Posterior vena cava (tissue), 2 donors: ENCODE measurements at places on chromosomes 13 and 19. TPM values are rescaled to one million over a fixed set of nuclear protein-coding genes. Genes with fewer than 3 reads are reported as not detected.

GRCh38 chr13:64278493-64278892 is 2862.8 kb upstream of the PCDH20 start:
- DNase-seq = no peak

GRCh38 chr19:3780786-3781304 is 5.3 kb downstream of the MATK start:
- DNase-seq = no peak

Gene LILRA2
- 2.8 TPM for total RNA-seq

Gene CEP89
- 15.3 TPM for total RNA-seq

DNA sequence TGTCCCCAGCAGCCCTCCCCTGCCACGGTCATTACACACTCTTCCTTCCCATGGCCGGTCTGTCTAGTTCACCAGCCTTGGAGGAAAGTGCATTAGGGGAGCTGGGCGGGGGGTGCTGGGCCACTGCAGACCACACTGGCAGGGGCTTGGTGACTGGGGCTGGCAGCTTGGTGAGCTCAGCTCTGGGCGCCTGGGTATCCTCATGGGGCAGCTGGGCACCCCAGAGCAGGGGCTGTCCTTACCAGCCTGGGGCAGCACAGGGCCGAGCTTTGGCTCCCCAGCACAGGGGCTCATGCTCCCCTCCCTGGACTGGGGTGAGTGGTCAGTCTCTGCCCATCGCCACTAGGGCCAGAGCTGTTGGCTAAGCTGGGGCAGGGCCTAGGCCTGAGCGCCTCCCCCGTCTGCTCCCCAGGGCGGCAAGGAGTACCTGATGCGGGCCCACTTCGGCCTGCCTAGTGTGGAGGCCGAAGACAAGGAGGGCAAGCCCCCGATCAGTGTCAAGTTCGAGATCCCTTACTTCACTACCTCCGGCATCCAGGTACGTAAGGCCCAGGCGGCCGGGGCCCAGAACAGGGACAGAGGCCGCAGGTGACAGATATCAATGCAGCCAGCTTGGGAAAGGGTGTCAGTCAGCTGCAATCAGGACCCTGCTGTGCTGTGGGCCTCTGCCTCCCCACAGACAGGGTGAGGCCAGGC is 35.5 kb downstream of the AP1M1 start:
- no peak for DNase-seq

- peak; percentile 64 for DNase-seq
These were observed 1.9 kb upstream of the PLPPR3 start for GRCh38 chr19:823565-824121.

DNA sequence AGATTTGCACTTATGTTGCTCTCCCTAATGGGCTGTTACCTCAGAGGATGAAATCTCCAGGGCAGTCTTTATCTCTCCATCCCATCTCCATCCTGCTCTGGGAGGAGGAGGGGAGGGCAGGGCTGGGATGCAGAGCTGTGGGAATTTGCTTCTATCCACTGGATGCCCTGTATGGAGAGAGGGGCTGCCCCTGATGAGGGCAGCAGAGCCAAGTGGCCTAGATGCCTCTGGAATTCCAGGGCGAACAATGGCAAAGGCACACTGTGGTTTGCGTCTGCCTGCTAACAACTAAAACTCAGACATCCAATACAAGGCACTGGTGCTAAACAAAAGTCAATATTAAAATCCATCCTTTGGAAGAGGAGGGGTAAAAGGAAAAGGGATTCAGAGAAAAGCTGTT is 165.1 kb downstream of the COG6 start:
- no peak for DNase-seq

DNA sequence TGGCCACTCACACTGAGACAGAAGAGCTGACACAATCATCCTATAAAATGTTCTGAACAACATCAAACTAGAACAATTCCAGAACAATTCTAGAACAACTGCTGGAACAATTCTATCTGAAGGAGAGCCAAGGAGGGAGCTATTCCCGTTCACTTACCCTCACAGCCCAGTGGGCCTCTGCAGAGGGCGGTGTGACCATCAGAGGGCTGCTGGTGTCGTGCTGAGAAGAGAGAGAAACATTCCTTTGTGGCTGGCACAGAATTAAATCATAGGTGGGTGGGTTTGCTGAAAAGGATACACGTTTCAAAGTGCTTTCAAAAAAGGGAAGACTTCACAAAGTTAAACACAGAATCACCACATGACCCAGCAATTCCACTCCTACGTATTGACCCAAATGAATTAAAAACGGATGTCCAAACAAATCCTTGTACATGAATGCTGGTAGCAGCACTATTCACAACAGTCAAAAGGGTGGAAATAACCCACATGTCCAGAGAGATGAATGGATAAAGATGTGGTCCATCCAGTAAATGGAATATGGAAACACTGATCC is 34.9 kb downstream of the EPS15L1 start:
- DNase-seq = no peak

GRCh38 chr13:32278426-32278825 is 36.7 kb downstream of the ZAR1L start:
- no peak for DNase-seq

DNA sequence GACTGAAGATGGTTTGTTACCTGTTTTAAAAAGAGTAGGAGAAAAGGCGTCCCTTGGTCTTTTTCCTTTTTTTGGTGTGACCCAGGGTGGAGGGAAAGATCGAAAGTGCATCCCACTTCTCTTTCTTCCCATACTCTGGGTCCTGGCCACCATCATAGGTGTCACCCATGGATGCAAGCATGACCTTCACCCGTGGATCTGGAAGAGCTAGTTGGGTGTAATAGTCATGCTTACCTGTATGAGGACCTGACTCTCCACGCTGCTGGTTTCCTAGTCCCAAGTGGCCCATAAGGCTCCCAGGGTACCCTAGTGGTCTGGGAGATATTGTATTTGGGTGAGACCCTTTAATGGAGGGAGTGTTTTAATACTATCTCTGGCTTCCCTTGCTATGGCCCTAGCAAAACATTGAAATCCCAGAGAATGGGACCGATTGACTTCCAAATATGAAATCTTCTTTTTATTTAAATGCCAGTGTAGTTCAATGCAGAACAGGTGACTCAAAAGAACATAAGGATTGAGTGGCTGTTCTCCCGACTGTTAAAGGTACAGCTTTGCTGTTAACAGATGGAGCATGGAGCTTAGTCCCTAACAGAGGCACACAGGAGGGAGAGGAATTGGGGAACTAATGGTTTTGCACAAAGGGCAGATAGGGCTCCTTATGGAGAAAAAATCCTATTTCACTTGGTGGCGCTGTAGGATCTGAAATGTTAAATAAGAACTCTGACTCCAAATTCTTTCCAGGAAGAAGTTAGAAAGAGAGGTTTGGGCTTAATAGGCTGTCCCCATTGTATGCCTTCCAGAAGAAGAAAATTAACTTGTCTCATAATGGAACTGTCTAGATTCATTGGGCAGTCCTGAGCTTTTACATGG is 7.0 kb upstream of the ZNF550 start:
- no peak for DNase-seq

DNA sequence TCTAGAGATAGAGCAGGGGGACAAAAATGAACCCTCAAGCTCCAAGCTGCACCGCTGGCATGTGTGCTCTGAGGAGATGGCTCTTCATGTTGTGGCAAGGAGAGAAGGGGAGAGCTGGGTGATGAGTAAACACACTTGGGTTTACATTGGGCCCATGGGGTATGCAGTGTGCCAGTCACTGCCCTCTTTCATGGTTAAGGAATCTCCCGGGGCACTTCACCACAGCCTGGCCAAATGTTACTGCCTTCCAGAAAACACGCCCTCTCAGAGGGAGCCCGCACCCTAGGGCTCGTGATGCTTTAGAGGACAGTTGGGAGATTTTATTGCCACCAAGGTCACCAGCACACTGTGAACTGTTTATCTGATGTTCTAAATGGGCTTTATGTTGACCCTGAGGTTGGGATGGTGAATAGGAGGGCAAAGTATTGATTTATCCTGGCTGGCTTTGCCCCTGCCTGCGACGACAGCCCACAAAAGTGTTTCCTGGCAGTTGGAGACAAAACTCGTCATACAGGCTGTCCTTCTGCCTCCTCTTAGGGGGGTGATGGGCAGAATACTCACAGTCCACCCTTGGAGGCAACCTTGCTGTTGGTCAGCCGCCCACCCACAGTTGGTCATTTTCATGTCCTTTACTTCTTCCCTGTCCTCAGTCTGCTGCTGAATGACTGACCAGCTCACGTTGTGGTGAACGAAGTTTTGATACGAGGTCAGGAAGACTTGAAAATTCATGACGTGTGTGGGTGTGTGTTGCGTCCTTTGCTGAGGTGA is 156.9 kb downstream of the STK24 start:
- DNase-seq = peak; percentile 43

- no peak for DNase-seq
These were observed at the start of gene PPM1N for GRCh38 chr19:45498411-45499195. PPM1N (plus strand) TSS chr19:45498443; CDS start chr19:45498473, 30 bp downstream.

Gene NXNL1
- total RNA-seq = not detected

Gene DOHH
- 10.1 TPM for total RNA-seq

DNA sequence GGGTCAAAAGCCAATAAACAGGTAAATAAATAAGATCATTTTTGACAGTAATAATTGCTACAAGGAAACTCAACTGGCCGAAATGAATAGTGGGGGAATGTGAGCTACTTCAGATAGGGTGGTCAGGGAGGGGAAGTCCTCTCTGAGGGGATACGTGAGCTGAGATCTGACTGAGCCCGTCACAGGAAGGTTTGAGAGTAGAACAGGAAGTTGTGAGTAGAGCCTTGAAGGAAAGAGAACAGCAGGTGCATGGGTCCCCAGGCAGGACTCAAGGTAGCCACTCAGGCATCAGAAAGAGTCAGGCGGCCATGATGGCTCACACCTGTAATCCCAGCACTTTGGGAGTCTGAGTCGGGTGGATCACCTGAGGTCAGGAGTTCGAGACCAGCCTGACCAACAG is 6.3 kb downstream of the IRGQ start:
- DNase-seq = no peak
